Endothelial cell of umbilical vein (primary cell): ENCODE measurements at places on chromosomes 3 and 15.

DNA sequence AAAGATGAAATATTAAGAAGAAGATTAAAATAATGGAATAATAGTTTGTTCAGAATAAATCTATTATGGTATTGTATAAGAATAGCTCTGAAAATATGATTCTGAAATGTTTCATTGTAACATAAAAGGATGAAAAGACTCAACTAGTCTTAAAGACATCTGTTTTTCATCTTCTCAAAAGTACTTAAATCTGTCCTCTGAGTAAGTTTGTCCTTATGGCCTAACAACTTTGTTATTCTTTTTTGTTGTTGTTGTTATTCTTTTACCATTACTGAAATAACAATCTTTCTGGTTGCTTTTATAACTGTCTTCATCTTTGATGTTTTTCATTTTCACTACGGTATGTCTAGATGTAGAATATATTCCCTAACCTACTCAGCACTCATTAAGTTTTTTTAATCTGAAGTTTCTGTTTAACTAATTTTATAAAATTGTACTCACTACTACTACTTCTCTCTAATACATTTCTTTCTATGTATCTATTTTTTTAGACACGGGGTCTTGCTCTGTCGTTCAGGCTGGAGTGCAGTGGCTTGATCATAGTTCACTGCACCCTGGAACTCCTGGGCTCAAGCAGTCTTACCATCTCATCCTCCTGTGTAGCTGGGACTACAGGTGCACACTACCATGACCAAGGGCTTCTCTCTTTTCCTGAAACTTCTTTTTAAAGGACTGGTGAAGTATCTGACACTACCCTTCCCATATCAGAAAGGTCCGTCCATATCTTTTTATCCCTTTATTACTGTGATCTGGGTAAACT, 240.7 kb downstream of the PCCB start:
- DNase-seq = no peak

GRCh38 chr3:15367059-15367458, 34.7 kb upstream of the SH3BP5 start:
- DNase-seq = peak; percentile 56

DNA sequence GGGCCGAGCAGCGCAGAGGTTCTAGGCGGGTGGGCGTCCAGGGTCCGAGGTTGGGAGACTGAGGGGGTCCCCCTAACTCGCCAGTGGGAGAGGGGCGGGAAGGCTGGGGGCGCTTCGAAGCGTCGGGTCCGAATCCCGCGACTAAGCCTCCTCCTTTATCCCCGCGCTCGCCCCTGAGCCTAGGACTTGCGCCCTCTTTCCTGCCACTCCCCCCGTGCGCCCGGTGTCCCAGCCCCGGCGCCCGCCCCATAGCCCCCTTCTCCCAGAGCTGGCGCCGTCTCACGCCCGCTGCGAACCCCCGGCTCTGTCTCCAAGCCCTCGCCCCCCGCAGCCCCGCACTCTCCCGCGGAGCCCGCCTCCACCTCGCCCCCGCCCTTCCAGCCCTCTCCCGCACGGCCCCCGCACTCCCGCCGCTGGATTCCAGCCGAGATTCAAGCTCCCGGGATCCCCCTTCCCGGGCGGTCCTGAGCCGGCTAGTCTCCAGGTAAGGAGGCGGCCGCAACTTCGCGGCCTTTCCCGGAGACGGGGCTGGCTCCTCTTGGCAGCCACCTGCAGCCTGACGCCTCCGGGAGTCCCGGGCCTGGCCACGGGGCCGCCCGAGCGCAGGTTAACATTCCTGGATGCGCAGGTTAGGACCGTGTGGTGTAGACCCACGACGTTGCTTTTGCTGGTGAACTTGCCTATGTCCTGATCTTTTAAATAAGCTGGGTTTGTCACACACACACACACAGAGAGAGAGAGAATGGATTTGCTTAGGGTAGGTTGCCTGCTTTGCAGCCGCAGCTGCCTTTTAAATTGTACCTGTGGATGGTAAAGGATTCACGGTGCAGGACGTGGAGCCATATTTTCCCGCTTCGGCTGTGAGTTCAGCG, 563 bp downstream of the PXYLP1 start:
- DNase-seq = peak; percentile 16

DNA sequence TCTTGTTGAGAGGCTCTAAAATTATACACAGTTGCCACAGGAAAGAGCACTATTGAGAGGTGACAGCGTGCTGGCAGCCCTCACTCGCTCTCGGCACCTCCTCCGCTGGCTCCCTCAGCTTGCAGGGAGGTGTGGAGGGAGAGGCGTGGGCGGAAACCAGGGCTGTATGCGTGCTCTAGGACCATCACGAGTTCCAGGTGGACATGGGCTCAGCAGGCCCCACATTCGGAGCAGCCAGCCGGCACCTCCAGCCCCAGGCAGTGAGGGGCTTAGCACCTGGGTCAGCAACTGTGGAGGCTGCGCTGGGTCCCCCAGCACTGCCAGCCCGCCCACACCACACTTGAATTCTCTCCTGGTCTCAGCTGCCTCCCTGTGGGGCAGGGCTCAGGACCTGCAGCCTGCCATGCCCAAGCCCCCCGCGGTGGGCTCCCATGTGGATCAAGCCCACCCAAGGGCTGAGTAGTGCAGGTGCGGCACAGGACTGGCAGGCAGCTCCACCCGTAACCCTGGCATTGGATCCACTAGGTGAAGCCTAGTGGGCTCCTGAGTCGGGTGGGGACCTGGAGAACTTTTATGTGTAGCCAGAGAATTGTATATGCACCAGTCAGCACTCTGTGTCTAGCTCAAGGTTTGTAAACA, 460.6 kb upstream of the ALCAM start:
- no peak for DNase-seq

DNA sequence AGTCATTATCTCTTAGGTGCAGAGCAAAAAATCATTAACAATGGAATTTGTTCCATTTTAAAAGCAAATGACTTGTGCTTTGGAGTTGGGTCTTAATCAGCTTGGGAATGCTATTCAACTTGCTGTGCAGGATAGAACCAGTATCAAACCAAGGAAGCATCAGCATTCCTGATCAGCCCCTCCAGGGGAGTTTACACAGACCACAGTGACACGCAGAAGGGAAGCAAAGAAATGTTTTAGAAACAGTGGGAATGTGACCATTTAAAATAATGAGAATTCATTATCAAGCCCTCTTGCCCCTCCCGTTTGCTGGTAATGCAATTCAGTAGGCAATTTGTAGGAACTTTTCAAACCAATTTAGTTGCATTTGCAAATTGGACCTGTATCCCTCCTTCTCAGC, 155.1 kb downstream of the LRTM1 start:
- no peak for DNase-seq
